ENCODE measurements at places on chromosomes 2 and 18.

- DNase-seq: peak; percentile 40
These were observed 43.0 kb upstream of the SLC1A4 start for GRCh38 chr2:64945973-64946768.

- DNase-seq: no peak
These were observed 48.7 kb downstream of the TET3 start for GRCh38 chr2:74033375-74033774.

- no peak for DNase-seq
These were observed 29.2 kb downstream of the MYO7B start for GRCh38 chr2:127564429-127565260.

- DNase-seq: no peak
These were observed 165.4 kb downstream of the KCNE4 start for GRCh38 chr2:223217373-223217772.

DNA sequence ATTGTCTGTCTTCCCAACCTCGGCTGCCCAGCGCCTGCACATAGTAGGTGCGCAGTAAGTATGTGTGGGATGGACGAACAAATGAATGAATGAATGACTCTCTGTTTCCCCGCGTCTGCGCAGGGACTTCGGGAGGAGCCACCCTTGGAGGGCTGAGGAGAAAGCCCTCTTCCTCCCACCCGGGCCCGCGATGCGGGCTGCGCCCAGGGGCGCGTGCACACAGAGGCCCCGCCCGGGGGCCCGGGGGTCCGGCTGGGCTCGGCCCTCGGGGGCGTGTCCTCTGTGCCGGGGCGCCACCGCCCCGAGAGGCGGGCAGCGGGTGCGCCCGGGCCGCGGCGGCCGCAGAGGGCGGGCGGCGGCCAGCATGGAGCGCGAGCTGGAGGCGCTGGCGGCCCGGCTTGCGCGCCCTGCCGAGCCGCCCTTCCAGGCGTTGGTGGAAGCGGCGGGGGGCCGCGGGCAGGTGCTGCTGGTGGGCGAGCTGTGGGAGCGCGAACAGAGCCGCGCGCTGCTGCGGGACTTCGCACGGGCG, at the start of gene C2orf72:
C2orf72 (plus strand) TSS at position 322 of the 529 bp plus-strand sequence; CDS start at position 365, 43 bp downstream.
- no peak for DNase-seq

DNA sequence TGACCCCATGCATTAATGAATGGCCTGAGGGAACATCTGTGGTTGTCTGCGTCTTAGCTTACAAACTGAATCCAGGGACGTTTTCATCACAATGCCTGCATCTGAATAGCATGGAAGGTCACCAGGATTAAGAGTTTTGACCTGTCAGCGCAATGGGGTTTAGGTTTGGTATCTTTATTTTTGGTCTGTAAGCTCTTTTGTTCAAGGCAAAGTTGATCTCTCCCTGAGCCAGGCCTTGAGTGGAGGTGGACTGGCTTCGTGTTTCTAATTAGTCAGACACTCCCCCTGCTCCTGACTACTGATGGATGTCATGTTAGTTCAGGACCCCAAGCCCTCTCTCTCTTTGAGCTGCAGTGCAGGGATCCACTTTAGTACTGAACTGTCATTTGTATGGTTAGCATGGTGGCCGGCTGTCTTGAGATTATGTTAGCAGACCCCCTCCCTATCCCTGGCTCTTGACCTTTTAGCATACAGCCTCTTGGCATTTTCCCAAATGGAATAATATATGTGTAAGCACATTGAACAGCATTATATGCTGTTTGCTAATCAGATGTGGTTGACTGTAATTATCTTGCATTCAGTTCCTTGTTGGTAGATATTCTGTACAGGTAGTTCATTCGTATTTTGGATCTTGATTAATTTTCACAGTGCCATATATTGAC, 59.2 kb downstream of the LYPD6 start:
- no peak for DNase-seq

DNA sequence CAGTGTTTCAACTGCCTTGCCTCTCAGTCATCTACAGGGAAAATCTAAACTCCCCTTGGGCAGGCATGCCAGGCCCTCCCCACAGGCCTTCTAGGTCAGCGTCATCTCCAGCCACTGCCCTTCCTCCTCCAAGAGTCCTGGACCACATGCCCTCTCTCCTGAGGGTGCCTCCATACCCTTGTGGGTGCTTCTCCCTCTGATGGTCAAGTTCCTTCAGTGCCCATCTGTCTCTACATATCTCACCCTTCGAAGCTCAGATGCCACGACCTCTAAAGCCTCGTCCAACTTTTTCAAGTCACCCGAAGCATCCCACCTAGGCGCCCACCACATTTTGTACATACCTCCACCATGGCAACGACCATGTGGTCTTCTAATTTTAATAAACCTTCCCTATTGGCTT, 22.6 kb upstream of the TMEM247 start:
- DNase-seq: no peak

DNA sequence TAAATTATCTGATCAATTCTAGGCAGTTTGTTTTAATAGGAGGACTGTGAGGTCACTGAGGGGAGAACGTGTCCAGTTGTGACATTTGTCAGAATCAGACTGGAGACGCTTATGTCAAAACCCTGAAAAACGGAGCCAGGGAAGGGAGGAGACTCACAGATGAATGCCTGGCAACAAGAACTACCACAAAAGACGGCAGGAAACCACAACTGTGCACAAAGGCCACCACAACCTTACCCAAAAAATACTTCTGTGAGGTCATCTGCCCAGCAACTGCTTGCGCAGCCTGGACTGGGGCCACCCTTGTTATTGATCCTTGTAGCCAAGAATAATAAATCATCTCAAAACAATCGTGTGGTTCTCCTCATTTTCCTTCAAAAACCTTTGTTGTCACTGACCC, 173.0 kb upstream of the ALKAL2 start:
- DNase-seq: peak; percentile 30

DNA sequence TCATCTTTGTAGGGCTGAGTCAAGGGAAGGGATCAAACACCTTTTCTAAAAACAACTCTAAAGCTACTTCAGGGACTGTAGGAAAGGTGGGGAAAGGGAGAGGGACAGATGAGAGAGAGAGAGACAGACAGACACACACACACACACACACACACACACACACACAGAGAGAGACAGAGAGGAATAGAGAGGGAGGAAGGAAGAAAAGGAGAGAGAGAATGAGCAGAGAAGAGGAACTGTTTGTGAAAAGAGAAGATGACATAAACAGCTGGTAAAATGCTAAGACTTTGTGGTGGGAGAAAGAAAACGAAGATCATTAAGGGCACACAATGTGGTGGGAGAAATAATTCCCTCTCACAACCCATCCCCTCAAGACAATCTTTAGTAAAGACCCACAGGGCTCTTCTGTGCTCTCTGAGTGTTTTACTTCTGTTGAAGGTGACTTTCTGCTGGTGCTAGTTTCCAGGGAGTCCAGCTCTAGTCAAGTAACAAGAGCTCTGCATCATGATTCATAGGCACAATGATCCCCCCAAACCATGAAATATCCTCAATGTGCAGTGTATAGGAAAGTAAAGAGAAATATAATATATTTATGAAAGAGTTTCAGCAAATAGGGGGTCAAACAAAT, 77.2 kb upstream of the STK17B start:
- no peak for DNase-seq
